NCI-H1694 (cell line): ENCODE measurements at places on chromosomes 3 and 15.

DNA sequence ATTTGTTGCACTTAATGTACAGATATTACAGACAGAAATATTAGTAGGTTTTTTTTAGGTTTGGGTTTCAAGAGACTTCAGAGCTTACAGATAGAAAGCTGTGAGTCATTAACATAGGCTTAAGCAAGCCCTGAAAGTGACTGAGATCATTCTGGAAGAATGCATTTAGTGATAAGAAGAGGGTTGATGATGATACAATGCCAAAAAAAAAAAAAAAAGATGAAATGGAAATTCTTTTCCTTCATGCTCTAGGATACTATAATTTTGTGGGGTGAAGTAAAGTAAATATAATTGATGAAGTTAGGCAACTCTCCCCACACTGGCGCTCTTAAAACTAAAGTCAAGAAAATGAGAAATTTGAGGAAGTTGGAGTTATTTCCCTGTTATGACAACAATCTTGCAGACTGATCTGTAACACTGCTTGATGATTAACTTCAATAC, 169.4 kb upstream of the ZNF385D start:
- no peak for DNase-seq

- DNase-seq, result no peak
Observed at GRCh38 chr15:81196576-81197254, at the start of gene IL16. TSS of gene IL16 (plus strand) at chr15:81196879. CDS start at chr15:81225400, 28,521 bp downstream.

- no peak for DNase-seq
Observed at GRCh38 chr3:73419179-73419803, 205.4 kb downstream of the PDZRN3 start.

GRCh38 chr3:66312039-66312438, 91.2 kb downstream of the SLC25A26 start:
- DNase-seq, result no peak

DNA sequence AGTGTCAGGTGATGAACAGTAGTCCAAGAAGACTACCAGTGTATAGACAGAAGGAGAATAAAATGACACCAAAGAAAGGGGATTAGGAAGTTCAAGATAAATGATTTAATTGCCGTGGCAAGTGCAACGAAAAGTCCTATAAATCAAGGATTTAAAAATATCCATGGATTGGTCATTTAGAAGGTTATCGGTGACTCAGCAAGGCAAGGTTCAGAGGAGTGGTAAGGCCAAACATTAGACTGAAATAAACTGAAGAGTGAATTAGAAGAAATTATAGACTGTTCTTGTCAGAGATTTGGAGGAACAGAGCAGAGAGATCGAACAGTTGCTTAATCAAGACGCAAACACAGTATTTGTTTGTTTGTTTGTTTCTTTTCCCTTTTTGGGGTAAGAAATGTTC, 211.9 kb upstream of the KCNMB2 start:
- DNase-seq, result no peak

GRCh38 chr15:70045045-70045444, 52.7 kb downstream of the TLE3 start:
- DNase-seq, result no peak

DNA sequence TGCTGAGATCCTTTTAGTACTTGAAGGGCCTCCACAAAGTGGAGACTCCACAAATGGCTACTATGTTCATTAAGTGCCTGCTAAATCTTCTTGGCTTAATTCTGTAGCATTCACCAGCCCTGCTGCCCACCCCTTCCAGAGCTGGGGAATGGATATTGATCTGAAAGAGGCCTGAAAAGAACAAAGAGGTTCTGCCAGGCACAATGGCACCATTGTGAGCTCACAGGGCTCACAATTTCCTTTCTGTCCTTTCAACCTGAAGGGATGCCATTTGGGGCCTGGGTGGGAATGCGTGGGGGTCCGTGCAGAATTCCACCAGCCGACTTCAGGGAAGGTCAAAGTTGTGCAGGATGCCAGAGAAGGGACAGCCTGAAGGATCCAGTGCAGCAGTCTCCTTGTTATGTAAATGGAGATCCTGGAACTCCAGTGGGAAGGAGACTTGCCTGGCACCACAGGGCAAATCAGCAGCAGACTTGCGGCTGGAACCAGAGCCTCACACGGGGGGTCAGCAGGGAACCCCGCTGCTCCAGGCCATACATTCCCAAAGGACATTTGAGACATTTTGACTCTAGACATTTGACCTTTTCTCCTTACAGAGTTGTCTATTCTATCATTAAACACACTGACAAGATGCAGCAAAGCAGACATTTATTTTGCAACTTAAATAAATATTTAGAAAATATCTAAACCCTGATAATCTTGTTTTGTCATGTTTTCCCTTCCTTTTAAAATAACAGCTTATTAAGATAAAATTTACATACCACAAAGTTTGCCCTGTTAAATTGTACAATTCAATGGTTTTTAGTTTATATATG, 21.5 kb upstream of the MORF4L1 start:
- DNase-seq, result no peak

GRCh38 chr15:31145271-31145911, 43.9 kb upstream of the TRPM1 start:
- no peak for DNase-seq

DNA sequence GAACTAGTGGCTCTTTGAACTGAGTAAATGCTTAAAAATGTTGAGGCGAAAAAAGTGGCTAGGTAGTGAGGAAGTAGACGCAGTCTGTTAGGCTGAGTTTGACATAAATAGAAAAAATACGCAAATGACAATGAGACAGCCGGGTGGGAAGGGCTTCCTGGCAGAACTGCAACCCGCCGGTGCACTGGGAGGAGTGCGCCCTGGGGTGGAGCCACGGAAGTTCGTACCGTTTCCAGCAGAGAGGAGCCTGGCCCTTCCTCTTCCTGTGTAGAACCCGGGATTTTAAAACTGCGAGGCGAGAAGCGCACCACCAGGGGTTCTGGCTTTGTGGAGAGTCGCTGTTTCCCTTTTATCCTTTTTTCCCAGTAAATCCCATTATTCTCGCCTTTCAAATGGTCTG, 602.6 kb downstream of the PYDC2 start:
- no peak for DNase-seq

DNA sequence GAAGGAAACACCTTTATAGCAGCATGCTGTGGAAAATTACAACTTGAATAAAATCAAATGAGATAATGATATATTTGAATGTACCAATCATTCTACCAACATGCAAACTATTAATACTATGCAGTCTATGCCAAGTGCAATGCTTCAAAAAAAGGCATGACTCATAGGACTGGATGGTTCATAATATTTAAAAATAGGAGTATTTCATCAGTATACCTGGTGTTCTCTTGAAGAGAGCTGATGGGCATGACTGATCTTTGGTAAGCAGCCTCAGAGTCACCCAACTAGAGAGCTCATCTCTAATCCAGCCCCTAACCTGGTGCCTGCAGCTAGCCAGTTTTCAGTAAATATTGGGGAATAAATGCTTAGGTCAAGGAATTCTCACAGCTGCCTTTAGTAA, 434.7 kb upstream of the ARRDC4 start:
- DNase-seq, result no peak

DNA sequence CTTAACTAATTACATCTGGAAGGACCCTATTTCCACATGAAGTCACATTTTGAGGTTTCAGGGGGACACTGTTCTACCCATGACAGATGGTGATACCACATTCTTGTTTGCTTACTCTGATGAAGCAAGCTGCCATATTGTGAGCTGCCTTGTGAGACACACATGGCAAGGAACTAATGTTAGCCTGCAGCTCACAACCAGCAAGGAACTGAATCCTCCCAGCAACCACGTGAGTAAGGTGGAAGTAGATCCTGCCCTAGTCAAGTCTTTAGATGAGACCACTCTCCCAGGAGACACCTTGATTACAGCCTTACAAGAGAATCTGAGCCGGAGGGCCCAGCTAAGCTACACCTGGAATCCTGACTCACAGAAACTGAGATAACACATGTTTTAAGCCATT, 160.1 kb downstream of the PDE8A start:
- peak; percentile 45 for DNase-seq

DNA sequence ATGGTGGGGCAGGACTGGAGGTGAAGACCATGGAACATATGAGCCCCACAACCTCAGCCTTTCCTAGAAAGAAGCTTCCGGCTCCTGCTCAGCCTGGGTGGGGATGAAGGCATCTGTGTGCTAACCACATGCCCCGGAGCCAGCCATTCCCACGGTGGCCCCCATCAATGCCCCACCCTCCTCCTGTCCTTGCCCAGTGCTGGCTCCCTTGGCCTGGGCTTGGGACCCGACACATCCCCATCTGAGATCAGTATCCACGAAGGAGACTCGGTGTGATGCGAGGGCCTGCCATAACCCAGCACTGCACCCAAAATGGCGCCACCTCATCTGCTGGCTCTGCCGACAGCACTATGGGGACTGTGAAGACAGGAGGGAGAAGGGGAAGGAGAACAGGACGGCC, 16.5 kb upstream of the PLXND1 start:
- DNase-seq, result no peak

DNA sequence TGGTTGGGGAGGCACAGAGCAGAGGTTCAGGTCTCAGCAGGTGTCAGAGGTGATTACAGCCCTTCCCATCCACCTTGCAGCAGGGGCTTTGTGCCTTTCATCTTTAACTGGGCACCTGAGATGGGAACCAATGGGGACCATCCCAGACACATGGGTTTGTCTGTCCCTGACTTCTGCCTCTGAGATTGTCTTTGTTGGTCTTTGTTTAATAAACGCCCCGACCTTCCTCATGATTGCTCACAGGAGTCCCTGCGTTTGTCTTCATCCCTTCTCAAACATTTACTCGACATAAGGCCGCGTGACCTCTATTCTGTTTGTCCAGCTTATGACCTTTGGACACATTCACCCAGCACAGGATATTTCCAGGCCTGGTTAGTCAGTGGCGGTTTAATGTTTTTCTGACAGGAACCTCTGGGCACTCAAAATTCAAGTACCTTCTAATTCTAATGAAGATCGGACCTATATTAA, 5.9 kb downstream of the ZSCAN2 start:
- DNase-seq, result no peak

DNA sequence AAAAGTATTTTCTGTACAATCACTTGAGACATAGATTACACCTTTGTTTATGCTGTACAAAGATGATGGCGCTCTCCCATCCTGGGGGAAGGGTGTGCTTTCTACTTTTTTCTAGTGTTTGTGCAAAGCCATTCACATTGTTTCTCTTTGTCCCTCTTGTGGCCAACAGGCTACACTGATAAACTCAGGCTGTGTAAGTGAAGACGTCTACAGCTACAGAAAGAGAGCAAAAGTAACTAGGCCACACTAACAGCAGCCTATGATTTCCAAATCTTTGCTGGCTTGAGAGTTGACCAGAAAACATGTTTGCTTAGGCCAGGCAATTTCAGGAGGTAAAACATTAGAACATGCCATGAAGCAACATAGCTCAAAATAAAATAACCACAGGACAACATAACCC, 75.1 kb downstream of the FOXB1 start:
- no peak for DNase-seq

- no peak for DNase-seq
Observed at GRCh38 chr3:113226491-113226890, 15.1 kb downstream of the BOC start.

DNA sequence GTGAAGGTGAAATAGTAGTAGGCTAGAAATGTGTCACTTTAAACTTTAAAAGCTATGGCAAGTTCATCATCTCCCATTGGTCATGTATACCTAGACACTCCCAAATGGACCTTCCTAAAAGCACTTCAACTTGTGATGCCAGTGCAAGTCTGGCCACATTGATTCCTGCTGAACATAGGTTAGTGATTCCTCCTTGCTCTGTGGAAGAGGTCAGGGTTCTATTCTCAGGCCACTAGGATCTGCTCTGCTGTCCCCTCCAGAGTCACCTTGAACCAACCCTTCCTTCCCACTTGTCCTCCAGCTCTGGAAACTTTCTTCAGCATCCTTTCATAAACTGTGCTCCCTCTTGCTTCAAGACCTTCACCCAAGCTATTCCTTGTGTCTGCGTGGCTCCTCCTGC, 301.7 kb downstream of the RPLP1 start:
- no peak for DNase-seq

GRCh38 chr3:161347726-161348125, 23.6 kb downstream of the SPTSSB start:
- DNase-seq, result no peak

DNA sequence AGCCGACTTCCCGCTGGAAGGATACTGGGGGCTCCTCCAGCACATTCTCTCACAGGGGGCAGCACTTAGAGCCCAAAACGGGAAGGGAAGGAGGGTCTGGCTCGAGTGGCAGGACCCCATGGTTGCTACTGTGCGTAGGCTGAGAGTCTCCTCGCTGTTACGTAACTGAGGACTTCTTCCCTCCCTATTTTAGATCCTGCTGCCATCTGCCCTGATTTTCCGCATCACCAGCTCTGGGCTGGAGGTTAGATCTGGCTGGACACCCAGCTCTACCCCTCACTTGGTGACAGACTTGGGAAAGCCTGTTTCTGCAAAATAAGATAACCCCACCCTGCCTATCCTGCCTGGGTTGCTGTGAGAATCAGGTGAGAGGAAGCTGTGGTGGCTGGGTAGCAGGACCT, 47.7 kb downstream of the BDH1 start:
- DNase-seq, result no peak
